ENCODE measurements at places on chromosomes 1 and 21. TPM values are rescaled to one million over a fixed set of nuclear protein-coding genes. Genes with fewer than 3 reads are reported as not detected.

DNA sequence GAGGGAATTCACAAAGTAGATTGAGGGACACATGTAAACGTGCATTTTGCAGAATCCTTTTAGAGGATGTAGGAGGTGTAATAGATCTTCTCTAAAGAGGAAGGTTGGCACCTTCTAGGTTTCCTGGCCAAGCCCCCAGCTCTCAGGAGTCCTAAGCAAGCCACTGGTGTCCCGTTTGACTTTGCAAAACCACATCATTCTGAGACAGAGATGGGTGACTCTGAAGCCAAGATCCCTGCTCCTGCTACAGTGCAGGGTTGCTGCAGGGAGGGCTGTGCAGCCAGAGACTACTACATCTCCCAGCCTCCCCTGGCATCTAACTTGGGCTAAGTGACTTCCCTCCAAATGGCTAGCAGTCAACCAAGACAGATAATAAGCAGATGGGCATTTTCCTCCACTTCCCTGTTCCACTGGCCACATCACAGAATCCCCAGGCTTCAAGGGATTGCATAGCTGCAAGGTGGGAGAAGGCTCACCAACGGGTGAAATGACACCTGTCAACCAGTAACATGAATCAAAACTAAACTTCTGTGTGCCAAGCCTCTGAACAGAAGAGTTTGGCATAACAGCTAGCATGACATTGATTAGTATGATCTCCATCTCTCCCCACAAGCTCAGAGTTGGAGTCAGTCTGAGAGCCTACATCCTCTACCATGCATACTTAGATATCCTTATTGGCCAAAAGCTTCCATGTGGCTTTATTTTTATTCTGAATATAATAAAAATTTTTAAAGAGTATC is 129.6 kb upstream of the COA6 start:
- DNase-seq: no peak

The MOB3C gene
- 9.9 TPM for total RNA-seq

DNA sequence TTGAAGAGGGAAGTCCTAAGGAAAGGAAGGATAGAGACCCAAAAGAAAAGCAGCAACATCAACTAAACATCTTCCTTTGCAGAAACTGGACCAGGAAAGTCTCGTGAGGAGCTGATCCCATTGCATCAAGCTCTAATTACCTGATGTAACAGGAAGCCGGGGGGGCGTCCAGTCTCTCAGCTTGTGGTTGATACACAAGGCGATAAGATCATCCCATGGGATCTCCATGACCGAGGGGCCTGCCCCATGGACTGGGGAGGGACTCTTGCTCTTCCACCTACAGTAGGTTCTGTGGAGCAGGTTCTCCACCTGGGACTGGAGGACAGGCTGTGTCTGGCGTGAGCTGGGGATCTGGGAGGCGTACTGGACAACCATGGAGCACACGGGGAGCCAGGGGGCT is 14.8 kb upstream of the LSS start:
- DNase-seq: no peak

GRCh38 chr1:148385371-148386030 is 97.6 kb downstream of the PPIAL4G start:
- DNase-seq: no peak

DNA sequence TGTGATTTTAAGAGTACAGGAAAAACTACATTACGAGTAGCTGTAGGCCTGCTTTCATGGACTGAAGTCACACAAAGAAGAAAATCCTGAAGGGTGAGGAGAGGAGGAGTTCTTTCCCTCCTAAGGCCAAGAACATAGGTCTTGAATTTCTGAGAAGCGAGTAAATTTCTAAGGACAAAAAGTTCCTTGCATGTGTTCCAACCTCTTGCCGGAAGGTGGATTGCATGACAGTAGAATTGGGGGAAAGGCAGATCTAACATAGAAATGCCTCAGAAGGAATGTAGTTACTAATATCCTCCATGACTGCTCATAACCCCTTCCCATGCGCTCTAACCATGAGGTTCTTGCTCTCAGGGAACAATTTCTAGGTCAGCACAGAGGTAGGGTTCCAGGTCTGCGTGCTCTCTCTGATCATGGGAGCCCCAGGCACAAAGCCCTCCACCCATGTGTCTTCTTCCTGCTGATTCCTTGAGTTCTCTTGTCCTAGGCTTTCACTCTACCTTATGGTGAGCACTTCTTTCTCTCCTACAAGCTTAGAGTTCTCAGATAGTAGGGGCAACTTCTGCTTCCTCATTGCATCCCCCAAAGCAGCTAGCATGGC is 13.7 kb downstream of the CD2 start:
- DNase-seq: no peak

The NOS1AP gene
- total RNA-seq: 0.13 TPM

DNA sequence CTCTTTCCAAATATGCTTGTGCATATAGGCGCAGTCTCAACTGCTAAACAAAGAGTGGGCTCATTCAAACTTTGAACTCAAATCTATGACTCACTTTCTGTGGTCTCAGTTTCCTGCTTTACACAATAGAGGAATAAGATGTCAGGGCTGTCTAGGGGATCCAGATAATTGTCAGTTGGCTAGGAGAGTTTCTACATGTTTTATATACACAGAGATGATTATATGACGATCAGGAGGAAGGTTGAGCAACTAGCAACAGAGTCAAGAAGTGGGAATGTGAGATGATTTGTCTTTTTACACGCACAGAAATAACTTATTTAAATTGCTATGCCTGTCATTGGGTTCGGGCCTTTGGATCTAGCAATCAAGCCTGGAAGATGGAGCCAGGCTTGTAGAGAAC is 299.4 kb upstream of the LYPLAL1 start:
- no peak for DNase-seq

The OR2T35 gene
- total RNA-seq: not detected

- peak; percentile 62 for DNase-seq
Measured at GRCh38 chr1:160291248-160292220, 6.6 kb upstream of the PEX19 start.

DNA sequence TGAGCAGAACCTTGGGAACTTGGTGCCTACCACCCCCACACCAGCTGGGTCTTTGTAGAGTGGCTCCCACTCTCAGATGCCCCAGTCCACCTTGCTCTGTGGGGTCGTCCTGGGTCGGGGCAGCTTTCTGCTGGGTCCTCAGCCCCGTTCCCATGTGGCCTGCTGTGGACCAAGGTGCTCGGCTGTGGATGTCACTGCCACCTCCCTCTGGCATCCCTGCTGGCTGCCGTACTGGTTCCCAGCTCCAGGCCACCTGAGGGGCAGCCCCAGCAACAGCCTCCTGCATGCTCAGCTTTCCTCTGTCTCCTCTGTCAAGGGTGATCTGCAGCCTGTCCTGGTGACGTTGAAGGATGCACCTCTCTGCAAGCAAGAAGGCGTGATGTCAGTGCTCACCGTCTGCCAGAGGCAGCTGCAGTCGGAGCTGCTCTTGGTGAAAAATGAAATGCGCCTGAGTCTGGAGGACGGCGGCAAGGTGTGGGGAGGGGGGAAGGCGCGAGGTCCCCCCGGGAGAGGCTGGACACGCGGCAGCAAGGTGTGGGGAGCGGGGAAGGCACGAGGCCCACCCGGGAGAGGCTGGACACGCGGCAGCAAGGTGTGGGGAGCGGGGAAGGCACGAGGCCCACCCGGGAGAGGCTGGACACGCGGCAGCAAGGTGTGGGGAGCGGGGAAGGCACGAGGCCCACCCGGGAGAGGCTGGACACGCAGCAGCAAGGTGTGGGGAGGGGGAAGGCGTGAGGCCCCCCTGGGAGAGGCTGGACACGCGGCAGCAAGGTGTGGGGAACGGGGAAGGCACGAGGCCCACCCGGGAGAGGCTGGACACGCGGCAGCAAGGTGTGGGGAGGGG is 45.9 kb upstream of the DIP2A start:
- no peak for DNase-seq

DNA sequence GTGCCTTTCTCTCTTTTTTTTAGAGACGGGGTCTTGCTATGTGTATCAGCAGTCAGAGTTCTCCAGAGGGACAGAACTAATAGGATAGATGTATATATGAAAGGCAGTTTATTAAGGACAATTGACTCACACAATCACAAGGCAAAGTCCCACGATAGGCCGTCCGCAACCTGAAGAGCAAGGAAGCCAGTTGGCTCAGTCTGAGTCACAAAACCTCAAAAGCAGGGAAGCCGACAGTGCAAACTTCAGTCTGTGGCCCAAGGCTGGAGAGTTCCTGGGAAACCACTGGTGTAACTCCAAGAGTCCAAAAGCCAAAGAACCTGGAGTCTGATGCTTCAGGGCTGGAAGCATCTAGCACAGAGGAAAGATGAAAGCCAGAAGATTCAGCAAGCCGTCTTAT is 16.3 kb upstream of the H3-3A start:
- DNase-seq: no peak

GRCh38 chr21:32455548-32455947 is 43.0 kb downstream of the EVA1C start:
- DNase-seq: no peak

DNA sequence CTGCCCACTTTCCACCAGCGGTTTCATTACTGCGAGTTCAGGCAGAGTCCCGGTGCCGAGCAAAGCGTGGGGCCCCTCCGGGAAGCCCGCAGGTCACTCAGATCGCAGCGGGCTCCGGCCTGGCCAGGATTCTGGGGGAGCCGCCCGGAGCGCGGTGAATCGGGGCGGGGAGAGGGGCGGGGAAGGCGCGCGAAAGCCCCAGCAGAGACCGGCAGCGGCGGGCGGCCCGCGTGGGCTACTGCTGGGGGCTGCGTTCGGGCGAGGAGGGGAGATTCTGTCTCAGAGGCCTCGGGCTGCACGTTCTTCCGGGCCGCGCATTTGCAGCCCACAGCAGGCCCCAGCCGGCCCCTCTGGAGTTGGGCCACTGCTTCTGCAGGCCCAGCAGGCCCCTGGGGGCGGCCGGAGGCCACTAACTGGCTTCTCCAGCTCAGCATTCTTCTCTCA is 64.7 kb downstream of the SCCPDH start:
- DNase-seq: no peak

- DNase-seq: no peak
Measured at GRCh38 chr1:19764848-19765247, 34.9 kb downstream of the TMCO4 start.

- DNase-seq: no peak
Measured at GRCh38 chr1:81584398-81584797, 216.3 kb upstream of the ADGRL2 start.

DNA sequence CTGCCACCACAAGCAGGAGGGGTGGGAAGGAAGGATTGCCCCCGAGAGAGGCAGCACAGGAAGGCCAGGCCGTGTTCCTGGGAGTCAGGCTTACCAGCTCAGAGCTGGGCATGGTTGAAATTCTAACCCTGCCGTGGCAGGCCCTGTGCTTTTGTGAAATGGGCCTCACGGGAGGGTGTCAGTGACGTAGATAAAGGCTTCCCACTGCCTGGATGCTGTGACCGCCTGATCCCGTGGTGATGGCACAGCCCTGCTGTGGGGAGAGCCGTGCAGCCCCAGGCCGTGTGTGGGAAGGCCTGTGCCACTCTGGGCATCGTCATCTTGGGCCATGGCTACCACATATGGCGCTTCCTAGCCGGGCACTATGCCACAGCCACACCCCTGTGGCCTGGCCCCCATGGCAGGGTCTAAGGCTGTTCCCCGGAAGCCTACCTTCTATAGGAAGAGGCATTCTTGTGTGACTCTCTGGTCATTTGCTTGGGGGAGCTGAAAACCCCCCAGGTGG is 161.3 kb downstream of the PCBP3 start:
- DNase-seq: no peak

DNA sequence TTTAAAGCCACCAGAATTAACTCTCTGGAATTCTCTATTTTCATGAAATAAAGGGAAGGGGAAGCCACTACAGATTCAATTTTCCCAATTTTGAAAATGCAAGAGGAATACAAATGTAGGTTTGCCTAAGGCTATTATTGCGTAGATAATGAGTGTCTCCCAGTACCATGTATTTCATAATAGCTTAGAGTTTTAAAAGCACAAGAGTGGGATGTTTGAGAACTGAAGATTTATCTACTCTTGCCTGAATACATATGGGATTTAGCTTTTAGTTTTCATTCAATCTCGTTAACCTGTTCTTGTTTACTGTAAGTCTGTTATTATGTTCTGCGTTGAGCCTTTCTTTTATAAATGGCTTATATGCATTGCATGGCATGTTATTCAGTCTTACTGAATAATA is 795.1 kb downstream of the BRINP3 start:
- DNase-seq: no peak

DNA sequence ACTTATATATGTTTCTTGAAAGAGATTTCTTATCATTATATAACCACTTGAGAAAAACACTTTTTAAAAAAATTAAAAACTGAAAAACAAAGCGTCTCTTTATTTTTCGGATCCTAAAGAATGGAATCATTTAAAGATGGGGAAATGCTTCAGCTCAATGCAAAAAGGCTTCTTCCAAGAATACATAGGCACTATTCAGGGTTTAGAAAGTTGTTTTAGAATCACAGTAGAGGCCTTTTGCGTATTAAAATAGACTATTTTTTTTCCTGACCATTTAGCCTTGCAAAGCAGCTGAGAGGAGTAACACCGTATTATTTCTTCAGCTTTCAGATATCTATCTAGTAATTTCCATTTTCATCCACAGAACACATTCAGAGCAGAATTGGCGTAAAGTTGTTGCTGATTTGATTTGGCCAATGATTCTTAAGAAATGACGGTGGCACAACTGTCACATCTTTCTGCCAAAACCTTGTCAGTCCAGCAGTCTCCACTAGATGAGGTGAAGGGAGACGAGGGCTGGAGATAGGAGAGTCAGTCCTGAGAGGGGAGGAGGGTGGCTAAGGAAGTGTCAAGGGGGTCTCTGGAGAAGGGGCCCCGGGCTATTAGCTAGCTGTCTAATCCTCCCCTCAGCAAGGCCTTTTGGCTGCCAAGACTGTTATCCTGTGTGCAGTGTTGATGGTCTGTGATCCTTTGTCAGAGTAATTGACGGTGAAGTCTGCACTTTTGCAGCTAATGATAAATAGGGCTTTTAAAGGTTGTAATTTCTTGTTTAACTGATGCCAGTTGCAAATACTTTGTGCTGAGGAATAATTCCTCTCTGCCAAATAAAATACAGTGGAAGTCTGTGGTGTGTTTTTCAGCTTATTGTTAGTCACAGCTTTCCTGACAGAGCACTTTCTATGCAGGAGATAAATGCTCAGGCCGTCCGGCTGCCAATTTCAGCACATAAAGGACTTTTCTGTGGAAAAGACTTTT is 34.7 kb downstream of the PRRX1 start:
- DNase-seq: peak; percentile 10

The CHIA gene
- total RNA-seq: not detected

GRCh38 chr1:207654320-207654719 is 9.4 kb downstream of the CR1L start:
- no peak for DNase-seq

- no peak for DNase-seq
Measured at GRCh38 chr1:71785450-71785849, 496.9 kb downstream of the NEGR1 start.

- no peak for DNase-seq
Measured at GRCh38 chr1:225906467-225906866, 17.5 kb upstream of the LEFTY1 start.

GRCh38 chr21:39961251-39961650 is 94.0 kb downstream of the PCP4 start:
- DNase-seq: no peak

The GJB4 gene
- total RNA-seq: not detected

The C1orf56 gene
- 1.0 TPM for total RNA-seq

The C4BPB gene
- not detected for total RNA-seq

The SPRR4 gene
- total RNA-seq: not detected
